CD4-positive, alpha-beta T cell treated with Interleukin-6 for 4 hours (primary cell): ENCODE measurements at places on chromosomes 4 and X.

DNA sequence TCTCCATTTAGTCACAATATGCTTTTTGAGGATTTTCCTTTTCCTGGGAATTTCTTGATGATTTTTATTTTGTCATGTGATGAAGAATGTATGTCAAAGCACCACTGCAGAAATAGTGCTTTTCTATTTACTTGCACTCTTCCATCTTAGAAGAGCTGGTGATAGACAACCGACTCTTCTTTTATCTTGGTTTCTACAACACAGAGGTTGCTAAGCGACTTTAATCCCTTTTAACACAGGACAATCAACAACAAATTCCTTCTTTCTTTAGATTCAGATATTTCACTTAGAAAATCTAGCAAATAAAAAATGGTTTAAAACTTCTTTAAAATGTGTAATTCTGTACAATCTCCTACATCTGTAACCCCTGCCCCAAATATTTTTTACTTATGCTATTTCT is 34.6 kb downstream of the TET2 start:
- no peak for DNase-seq

- no peak for DNase-seq
Measured at GRCh38 chr4:53830511-53830910, 233.9 kb downstream of the CHIC2 start.

GRCh38 chr4:7381221-7381889 is 53.4 kb downstream of the PSAPL1 start:
- no peak for DNase-seq

DNA sequence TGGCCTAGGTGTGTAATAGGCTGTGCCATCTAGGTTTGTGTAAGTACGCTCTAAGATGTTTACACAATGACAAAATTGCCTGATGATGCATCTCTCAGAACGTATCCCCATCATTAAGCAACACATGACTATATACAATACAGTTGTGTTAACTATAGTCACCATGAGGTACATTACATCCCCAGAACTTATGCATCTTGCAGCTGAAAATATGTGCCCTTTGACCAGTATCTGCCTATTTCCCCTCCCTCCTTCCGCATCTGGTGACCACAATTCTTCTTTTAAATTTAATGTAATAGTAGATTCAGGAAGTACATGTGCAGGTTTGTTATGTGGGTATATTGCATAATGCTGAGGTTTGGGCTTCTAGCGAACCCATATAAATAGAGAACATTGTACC is 239.8 kb upstream of the IL1RAPL1 start:
- no peak for DNase-seq

GRCh38 chr4:69095301-69095731 is 958 bp upstream of the UGT2B7 start:
- DNase-seq = no peak

DNA sequence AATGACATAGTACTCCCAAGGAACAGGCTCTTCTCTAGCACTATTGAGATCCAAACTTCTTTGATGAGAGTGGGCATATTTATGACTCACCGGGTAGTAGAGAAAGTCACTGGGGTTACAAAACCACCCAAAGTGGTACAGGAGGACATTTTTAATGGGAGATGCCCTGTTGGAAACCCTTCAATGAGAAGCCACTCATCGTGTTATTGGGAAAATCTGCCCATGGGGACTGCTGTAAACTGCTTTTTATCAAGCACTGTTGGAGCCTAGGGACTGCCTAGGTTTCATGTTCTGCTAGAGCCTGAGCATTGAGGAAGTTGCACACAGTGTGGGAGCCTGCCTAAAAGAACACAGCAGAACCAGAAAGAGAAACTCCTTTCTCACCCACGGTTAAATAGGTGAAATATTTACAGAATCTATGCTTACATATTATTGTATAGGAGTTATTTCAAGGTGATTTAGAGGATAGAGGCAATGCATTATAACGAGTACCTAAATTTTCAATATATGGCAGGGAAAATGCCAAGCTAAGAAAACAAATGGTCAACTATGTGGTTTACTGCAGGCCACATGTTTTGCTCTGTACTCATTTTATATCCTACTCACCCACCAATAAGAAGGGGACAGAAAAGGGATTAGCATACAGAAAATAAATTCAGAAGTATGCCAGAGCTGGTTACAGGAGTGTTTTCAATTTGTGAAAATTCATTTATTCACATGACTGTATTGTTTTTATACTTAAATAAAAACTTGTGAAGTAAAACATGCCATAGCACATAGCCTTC is 559.1 kb downstream of the FSTL5 start:
- DNase-seq = no peak

DNA sequence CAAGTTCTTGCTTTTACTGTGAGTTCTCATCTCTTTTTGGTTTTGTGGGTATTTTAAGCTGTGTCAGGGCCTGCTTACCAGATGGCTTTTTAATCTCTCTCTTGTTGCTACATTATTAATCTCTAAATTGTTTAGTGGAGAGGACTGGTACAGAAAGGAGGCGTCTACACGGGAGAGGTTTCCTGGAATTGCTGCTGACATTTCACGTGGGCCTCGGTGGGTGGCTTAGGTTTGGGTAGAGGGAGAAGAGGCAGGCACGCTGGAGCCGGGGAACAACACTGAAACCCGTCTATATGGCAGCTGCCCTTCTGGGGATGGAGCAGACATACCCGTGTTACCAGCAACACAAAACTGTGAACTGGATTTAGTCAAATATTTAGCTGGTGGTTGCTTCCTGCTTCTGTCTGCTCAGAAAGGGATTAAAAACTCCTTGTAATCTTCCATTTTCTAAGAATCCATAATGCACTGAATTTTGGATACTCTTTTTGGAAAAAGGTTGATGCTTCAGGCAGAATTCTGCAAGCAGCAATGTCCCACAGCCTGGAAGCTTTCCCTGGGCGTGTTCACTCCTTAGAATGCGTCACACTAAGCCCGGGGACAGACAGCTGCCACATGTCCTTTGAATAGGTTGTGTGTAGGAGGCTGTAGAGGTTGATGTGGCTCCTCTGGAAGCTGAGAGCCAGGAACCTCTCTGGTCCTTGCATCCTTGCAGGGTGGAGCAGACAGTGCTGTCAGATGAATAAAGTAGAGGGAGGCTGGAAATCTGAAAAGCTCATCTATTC is 199.8 kb upstream of the GATB start:
- DNase-seq = no peak

DNA sequence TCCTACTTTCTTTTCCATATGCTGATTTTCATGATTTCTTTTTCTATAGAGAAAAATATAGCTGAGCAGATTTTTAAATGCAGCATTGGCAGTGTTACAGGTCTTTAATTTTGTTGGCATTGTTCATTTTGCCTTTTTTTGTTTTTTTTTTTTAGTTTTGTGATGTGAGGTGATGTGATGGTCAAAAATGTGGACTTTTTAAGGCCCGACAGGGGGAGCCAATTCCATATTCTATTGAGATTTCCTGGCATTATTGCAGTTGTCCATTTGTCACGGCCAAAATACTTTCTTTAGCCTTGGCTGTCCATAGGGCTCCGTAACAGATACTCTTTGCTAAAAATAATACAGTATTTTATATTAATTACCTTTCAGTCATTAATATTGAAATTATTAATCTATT is 47.8 kb downstream of the SLIT2 start:
- DNase-seq = no peak

GRCh38 chr4:23775694-23776093 is 114.2 kb downstream of the PPARGC1A start:
- DNase-seq = no peak

- DNase-seq = no peak
Measured at GRCh38 chrX:133185938-133186337, 32.2 kb downstream of the TFDP3 start.

DNA sequence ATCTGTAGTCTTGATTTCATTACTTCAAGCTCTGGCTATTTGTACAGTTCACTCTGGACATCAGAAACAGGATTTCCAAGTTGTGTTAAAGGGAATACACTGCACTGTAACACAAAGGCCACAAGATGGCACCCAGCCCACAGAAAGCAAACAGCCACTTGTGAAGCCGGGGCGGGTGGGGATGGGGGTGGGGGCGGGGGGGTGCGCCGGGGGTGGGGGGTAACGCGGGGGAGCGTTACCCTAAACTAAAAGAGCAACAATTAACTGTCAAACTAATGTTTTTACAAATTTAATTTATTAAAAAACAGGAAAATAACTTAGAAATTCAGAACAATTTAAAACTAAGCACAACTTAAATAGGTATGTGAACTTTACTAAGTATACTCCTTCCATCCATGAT is 27.3 kb downstream of the PRDX4 start:
- peak; percentile 62 for DNase-seq

DNA sequence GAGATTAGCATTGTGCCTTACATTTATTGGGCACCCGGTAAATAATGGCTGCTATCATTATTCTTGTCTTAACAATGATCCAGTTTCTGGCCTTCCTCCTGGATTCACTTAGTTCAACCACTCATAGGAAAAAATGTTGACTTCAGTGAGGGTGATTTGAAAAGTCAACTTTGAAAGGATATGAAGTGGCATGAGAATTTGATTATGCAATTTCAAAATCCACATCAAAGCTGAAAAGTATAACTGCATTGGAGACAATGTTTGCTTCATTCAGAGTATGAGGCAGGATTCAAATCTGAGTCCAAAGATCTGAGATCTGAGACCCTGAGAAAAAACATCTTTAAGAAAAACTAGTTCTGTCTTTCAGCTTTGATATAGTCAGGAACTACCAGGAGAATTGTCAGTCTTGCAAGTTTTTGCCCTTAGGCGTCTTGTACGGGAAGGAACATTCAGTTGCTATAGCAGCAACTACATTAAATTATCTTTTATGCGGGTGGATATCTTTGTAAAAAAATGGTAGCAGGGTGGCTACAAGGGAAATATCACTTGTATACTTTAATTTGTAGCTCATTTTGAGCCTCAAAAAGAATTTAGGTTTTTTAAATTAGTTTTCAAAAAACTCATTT is 587.5 kb upstream of the LCORL start:
- no peak for DNase-seq

DNA sequence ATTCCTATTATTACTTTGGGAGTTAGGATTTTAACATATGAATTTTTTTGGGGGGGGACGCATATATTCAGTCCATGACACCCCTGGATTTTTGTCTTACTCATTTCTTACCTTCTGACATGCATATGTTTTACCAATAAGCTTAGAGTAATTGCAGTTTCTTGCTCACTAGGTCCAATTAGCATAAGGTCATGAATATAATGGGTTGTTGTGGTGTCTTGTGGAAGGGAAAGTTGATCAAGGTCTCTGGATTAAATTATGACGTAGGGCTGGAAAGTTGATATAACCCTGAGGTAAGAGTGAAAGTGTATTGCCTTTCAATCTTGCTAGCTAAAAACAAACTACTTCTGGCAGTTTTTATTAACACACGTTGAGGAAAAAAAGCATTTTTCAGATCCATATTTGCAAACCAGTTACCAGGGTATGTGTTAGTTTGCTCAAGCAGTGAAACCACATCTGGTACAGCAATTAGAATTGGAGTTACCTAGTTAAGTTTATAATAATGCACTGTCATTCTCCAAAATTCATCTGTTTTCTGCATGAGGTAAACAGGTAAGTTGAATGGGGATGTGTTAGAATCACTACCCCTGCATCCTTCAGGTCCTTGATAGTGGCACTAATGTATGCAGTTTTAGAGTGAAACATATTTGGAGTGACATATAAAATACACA is 32.0 kb downstream of the STIM2 start:
- no peak for DNase-seq

DNA sequence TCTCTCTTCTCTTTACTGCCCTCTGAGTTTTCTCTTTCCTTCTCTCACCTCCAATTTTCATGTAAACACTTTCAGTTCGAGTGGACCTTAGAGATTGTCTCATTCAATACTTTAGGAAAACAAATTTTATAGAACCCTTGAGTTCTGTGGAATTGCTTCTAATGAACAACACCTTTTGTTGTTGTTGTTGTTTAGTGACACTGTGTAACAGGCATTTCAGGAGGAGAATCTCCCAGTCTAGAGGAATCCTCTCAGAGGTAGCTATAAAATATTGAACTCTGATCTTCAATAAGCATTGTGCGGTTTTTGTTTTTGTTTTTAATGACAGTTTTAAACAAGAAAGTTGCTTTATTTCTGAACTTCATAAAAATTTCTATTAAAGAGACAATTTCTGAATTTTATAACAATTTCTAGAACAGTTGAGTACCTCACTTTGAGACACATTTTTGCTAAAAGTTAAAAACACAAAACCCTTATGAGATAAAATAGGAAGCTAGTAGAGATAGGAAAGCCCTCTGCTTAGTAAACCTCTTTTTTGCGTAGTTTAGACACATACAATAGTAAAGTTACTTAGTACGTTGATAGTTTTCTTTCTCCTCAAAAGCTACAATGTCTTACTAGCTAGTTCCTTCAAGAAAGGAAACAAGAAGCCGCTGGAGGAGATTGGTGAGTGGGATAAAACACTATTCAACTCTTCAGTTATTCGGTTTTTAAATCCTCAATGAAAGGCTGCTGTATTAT is 38.8 kb downstream of the CLCN3 start:
- no peak for DNase-seq

GRCh38 chr4:163332526-163333406 is at the start of gene NPY1R:
Gene NPY1R (minus strand): TSS chr4:163332596. CDS start chr4:163326554, 6,042 bp downstream.
- no peak for DNase-seq
